ENCODE measurements at places on chromosomes 4 and X.

DNA sequence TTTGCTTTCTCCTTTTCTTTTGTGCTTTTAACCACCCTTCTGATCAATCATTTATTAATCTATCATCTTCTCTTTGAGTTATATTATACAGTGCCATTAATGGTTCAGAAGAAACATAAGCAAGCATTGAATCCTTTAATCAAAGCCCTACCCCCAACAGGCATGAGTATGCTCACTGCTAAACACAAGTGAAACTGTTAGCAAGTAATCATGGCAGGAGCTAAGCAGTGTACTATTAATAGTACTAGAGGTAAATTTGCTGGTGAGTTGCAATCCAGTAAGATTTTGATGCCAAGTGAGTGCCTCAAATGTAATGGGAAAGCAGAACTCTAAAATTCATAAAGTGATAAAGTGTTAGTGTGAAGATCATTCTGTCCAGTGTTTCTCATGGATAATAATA lies 57.2 kb downstream of the FNIP2 start:
- DNase-seq: no peak

DNA sequence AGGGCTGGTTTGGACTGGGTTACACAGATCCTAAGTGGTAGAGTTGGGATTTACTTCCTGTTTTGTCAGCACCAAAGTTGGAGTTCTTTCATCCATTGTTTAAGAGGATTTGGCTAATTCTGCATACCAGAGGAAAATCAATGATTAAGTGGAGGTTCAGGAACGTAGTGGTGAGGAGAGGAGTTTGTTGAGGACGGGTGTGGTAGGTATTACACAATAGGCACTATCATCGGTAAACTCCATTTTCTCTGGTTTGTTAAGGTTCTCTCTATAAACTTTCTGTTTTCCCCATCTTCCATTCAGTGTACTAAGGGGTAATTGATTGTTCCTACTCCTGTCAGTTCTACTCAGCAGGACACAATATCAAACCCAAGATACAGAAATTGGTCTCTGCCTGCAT lies 107.5 kb upstream of the VCX2 start:
- no peak for DNase-seq

- DNase-seq: no peak
Observed at GRCh38 chr4:129966175-129966574, 870.2 kb downstream of the C4orf33 start.

DNA sequence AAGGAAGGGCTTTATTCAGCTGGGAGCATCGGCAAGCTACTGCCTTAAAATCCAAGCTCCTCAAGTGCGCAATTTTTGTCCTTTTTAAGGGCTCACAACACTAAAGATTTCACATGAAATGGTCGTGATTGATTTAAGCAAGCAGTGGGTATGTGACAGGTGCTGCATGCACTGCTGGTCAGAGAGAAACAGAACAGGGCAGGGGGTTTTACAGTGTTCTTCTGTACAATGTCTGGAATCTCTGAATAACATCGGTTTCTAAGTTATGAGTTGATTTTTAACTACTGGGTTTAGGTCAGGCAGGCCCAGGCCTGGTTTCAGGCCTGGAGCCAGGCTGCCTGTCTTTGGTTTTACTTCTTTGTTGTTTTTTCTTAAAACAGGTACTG lies 6.0 kb downstream of the UGT2B17 start:
- DNase-seq: no peak

DNA sequence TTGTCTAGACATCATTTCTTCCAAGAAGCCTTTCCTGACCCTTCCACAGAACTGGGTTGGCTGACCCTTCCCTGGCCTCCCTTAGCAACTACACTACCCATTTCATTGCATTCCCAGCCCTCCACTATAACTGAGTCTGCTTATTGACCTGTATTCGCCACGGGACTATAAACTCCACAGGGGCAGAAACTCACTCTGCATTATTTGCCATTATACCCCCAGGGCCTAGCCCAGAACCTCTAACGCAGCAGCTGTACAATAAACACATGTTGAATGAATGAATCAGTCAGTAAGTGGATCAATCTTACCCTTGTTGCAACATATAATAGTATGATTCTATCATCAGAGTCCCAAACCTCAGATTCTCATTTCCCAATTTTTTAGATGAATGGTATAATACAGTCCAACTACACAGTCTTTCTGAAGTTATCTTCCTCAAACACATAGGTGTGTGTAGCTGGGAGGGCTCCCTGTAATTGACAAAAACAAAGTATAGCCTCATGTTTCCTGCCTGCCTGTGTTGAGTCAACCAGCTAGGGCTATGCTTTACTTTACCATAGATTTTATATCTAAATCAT lies 209.3 kb downstream of the CHIC2 start:
- no peak for DNase-seq
